ENCODE measurements at places on chromosomes 11 and 22. TPM values are rescaled to one million over a fixed set of nuclear protein-coding genes. Genes with fewer than 3 reads are reported as not detected.

Gene LRRC4C
- total RNA-seq = 45.4 TPM

Gene SLC22A9
- not detected for total RNA-seq

Gene MYH9
- total RNA-seq = 151 TPM

Gene MCM5
- total RNA-seq = 30.3 TPM

Gene FBLN1
- 206 TPM for total RNA-seq

Gene BRSK2
- 50.6 TPM for total RNA-seq

Gene IFITM10
- total RNA-seq = 9.5 TPM

Gene TCN1
- total RNA-seq = 11.8 TPM

Gene TMPRSS5
- total RNA-seq = 5.1 TPM

Gene CPT1B
- total RNA-seq = 15.6 TPM

Gene CRYAB
- total RNA-seq = 492 TPM

Gene OR5M3
- total RNA-seq = not detected

Gene DHCR7
- 20.3 TPM for total RNA-seq

Gene TMEM86A
- total RNA-seq = 7.3 TPM

Gene LMNTD2
- total RNA-seq = 0.33 TPM

Gene NPTXR
- total RNA-seq = 17.3 TPM

Gene UPB1
- total RNA-seq = 2.5 TPM

Gene RIC3
- total RNA-seq = 45.7 TPM

Gene OTOG
- total RNA-seq = not detected

Gene PARVA
- total RNA-seq = 35.6 TPM

Gene TSPAN32
- total RNA-seq = 3.3 TPM

Gene MS4A6E
- not detected for total RNA-seq

All from camera-type eye (tissue), 1 donor.